ENCODE measurements at places on chromosomes 3 and 15.

- no peak for DNase-seq
- peaks cover 20% of the 10 kb centered on the region for H3K4me1 ChIP-seq
- H3K36me3 ChIP-seq, result no peaks in the 10 kb centered on the region
- H3K27me3 ChIP-seq, result no peaks in the 10 kb centered on the region
- H3K27ac ChIP-seq, result peak overlapping the region; percentile 25
Measured at GRCh38 chr15:63221346-63221745, 31.9 kb downstream of the RAB8B start.

GRCh38 chr3:142614059-142614626, 17.9 kb downstream of the PLS1 start:
- H3K4me1 ChIP-seq, result no peaks in the 10 kb centered on the region
- no peak overlapping the region for H3K27ac ChIP-seq
- DNase-seq, result no peak
- no peaks in the 10 kb centered on the region for H3K36me3 ChIP-seq
- H3K4me3 ChIP-seq, result no peak overlapping the region

DNA sequence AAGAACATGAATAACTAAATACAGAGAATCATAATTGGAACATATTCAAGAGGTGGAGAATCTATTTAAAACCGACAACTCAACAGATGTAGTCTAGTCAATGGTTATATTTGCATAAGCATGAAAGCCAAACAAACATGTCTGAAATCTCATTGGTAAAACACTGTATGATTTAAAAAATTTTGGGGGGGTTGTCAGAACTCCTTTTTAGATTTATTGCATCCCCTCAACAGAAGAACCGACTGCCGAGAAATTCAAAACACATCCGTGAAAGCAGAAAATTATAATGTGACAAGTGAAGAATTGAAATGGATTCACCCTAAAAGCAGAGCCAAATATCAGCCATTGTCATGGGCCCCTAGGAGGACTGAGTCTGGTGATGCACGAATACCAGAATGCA, 633.4 kb upstream of the KCNMB2 start:
- peaks cover 37% of the 10 kb centered on the region for H3K4me1 ChIP-seq
- H3K27ac ChIP-seq, result no peak overlapping the region
- H3K36me3 ChIP-seq, result no peaks in the 10 kb centered on the region
- H3K27me3 ChIP-seq, result no peaks in the 10 kb centered on the region
- H3K4me3 ChIP-seq, result no peak overlapping the region
- DNase-seq, result no peak

- peaks cover 5% of the 10 kb centered on the region for H3K27me3 ChIP-seq
- H3K27ac ChIP-seq, result no peak overlapping the region
- H3K36me3 ChIP-seq, result no peaks in the 10 kb centered on the region
- no peaks in the 10 kb centered on the region for H3K4me1 ChIP-seq
- DNase-seq, result no peak
Measured at GRCh38 chr3:13863965-13864595, 15.8 kb downstream of the WNT7A start.

- H3K27ac ChIP-seq, result no peak overlapping the region
- H3K4me1 ChIP-seq, result peaks cover 8% of the 10 kb centered on the region
- H3K4me3 ChIP-seq, result no peak overlapping the region
- no peaks in the 10 kb centered on the region for H3K36me3 ChIP-seq
- no peaks in the 10 kb centered on the region for H3K27me3 ChIP-seq
- no peak for DNase-seq
Measured at GRCh38 chr3:49634736-49635135, 39.4 kb upstream of the APEH start.

DNA sequence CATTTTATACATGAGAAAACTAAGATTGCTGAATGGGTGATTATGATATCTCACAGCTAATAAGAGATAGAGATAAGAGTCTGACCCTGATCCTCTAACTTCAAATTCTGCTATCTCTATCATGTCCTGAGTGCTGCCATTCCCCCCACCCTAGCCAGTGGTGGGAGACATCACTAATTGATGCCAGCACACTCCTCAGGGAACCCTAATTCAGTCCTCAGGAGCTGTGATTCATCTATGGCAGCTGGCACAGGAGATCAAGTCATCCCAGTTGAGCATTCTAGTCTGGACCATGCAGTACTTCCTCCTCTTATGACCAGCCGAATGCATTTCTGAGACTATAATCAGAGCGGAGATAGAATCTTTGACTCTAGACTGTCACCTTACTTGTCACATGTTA, 71.9 kb downstream of the SYNM start:
- no peak overlapping the region for H3K4me3 ChIP-seq
- DNase-seq, result no peak
- H3K27ac ChIP-seq, result no peak overlapping the region
- H3K27me3 ChIP-seq, result no peaks in the 10 kb centered on the region

GRCh38 chr3:160678292-160678842, 1.4 kb downstream of the ARL14 start:
- no peak for DNase-seq
- H3K27ac ChIP-seq, result no peak overlapping the region
- no peaks in the 10 kb centered on the region for H3K4me1 ChIP-seq
- no peaks in the 10 kb centered on the region for H3K36me3 ChIP-seq

DNA sequence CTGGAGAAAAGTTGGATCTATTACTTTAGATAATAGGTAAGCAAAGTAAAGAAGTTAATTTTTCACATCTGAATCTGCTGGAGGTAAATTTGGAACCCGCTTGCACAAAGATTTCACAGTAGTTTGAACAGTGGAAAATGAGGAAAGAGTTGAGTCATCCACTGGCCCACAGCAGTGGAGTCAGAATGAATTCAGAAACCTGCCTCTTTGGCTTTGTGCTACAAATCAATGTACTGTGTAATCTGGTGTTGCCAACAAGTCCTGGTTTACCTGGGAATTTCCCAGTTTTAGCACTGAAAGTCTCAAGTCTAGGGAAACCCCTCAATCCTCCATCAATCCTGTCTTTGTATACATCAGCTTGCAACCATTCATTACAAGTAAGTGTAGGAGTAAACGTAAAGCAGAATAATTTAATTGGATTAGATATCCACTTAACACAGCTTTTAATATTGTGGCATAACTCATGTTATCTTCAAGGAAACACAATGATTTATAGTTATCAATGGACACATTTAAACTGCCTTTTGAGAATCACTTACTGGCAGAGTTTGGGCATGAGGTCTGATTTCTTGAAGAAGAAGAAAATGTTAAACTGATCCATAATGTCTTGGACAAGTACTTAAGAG, 100.6 kb downstream of the DCLK3 start:
- H3K27me3 ChIP-seq, result no peaks in the 10 kb centered on the region
- H3K36me3 ChIP-seq, result no peaks in the 10 kb centered on the region
- DNase-seq, result no peak
- H3K4me3 ChIP-seq, result no peak overlapping the region

DNA sequence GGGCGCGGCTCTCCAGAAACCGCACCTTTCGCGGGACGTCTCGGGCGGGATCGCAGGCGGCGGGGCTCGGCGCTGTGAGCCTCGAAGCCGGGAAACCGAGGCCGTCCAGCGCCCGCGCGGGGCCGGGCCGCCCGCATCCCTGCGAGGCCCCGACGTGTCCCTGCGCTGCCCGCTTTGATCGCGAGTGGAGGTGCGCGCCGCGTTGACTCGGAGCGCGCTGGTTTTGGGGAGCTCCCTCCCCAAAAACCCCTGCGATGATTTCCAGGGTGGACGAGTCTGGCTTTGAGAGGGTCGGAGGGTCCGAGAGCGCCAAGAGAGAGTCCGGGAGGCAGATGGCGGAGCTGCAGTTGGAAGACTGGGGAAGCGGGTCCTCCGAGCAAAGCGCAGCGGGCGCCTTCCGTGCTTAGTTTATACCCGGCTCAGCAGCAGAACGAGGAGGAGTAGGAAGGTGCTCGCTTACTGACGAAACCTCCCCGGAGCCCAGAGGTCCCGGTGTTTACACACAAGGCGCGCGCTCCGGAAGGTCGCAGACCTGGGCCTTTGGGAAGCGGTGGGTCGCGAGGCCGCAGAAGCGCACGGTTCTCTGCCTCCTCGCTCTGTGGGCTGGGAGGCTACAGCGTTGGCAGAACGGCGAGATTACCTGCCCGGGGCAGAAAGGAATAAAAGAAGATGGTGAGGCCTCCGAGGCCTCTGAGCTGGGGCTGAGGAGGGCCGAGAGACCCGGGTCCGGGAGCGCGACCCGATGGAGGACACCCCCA, 687 bp downstream of the ALDH1A3 start:
- H3K27me3 ChIP-seq, result no peaks in the 10 kb centered on the region
- H3K4me3 ChIP-seq, result peak overlapping the region; percentile 66
- H3K4me1 ChIP-seq, result peaks cover 13% of the 10 kb centered on the region
- DNase-seq, result no peak

DNA sequence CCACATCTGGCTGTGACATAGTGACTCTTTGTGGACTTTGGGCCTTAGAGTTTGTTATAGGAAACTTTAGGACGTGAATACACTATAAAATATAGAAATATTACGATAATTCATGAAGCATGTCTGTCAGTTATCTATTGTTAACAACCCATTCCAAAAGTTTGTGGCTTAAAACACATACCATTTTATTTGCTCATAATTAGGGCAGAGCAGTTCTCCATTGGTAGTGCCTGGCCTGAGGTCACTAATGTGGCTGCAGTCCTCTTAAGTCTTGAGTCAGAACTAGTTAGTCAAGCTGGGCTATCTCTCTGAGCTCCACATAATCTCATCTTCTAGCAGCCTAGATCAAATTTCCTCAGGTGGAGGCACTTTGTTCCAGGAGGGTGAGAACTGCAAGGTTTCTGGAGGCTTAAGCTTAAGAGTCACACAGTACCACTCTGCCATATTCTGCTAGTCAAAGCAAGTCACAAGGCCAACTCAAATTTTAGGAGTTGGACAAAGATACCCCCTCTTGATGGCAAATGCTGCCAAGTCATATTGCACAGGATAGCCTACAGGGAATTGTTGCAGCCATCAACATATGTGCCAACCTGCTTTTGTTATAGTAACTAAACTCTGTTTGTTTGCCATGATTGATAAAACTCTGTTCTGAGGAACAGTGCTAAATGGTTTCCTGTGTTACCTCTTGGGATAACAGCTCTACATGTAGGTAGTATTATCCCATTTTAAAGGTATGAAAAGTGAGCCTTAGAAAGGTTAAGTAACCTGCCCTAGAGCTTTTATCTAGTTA, 8.7 kb downstream of the ATXN7 start:
- peaks cover 36% of the 10 kb centered on the region for H3K4me1 ChIP-seq
- H3K4me3 ChIP-seq, result no peak overlapping the region
- no peak for DNase-seq
- no peak overlapping the region for H3K27ac ChIP-seq
- no peaks in the 10 kb centered on the region for H3K36me3 ChIP-seq

DNA sequence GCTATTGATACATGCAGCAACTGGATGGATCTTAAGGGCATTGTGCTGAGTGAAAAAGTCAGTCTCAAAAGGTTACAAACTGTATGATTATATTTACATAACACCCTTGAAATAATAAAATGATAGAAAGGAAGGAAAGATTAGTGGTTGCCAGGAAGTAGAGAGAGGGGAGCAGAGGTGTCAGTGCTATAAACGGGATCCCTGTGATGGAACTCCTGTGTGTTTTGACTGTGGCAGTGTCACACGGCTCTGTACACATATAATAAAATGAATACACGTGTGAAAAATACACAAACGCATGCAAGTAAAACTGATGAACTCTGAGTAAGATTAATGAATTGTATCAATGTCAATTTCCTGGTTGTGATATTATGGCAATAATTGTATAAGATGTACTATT, 60.3 kb downstream of the TCAIM start:
- DNase-seq, result no peak
- H3K4me1 ChIP-seq, result no peaks in the 10 kb centered on the region
- H3K4me3 ChIP-seq, result no peak overlapping the region
- peaks cover 8% of the 10 kb centered on the region for H3K36me3 ChIP-seq
- H3K27ac ChIP-seq, result no peak overlapping the region
- no peaks in the 10 kb centered on the region for H3K27me3 ChIP-seq

DNA sequence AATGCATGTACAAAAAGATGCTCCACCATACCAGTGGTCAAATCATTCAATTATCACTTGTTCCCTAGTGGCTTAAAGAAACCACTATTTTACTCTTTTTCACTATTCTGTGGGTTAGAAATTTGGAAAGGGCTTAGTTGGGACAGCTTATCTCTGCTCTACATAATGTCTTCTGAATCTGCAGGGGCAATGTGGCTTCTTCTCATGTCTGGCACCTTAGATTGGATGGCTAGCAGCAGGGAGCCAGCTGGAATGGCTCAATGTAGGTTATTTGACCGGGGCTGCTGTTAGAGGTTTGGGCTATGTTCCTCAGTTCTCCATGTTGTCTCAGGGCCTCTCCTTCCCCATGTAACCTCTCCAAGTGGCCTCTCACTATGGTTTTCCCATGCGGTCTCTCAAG, 57.5 kb upstream of the EPHB1 start:
- no peaks in the 10 kb centered on the region for H3K4me1 ChIP-seq
- H3K36me3 ChIP-seq, result no peaks in the 10 kb centered on the region
- no peaks in the 10 kb centered on the region for H3K27me3 ChIP-seq
- no peak overlapping the region for H3K27ac ChIP-seq
- H3K4me3 ChIP-seq, result no peak overlapping the region

- H3K36me3 ChIP-seq, result no peaks in the 10 kb centered on the region
- H3K27ac ChIP-seq, result no peak overlapping the region
Measured at GRCh38 chr3:139509631-139510030, 29.9 kb downstream of the RBP1 start.

DNA sequence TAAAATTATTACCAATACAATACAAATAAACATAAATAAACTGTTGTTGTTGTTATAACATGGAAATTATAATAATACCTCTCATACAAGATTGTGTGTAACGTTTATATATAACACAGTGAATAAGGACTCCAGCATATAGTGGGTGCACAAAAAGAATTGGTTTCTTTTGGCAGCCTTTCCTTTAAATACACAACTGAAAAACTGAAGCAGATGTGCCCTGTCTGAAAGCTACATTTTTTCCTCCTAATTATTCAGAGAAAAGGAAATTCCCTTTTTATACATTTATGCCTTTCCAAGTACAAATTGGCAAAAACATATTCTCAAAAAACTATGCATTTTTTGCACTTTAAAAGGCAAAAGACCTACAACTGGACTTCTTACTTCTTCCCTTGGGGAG, 928.9 kb upstream of the NR2F2 start:
- no peaks in the 10 kb centered on the region for H3K36me3 ChIP-seq
- peaks cover 10% of the 10 kb centered on the region for H3K4me1 ChIP-seq
- no peaks in the 10 kb centered on the region for H3K27me3 ChIP-seq
- no peak for DNase-seq
- no peak overlapping the region for H3K4me3 ChIP-seq
- no peak overlapping the region for H3K27ac ChIP-seq

DNA sequence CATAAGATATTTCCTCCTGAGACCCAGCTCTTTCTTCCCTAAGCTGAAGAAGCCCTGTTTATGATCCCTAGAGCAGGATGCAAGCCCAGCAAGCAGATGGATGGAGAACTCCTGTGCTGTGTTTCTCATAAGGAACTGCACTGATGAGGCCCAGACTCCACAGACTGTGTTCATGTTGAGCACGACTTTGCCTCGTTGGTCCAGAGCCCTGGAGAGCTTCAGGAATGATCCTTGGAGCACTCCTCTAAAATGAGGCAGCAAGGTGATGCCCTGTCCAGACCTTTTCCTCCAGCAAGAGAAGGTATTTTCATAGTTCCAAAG, 83.8 kb downstream of the MYLK start:
- peak overlapping the region; percentile 74 for H3K27ac ChIP-seq
- H3K4me3 ChIP-seq, result peak overlapping the region; percentile 48
- DNase-seq, result no peak
- peaks cover 30% of the 10 kb centered on the region for H3K4me1 ChIP-seq

- no peak for DNase-seq
- peaks cover 18% of the 10 kb centered on the region for H3K4me1 ChIP-seq
- H3K4me3 ChIP-seq, result no peak overlapping the region
- H3K36me3 ChIP-seq, result no peaks in the 10 kb centered on the region
- H3K27me3 ChIP-seq, result no peaks in the 10 kb centered on the region
Measured at GRCh38 chr3:109548192-109548938, 211.0 kb upstream of the DPPA4 start.

Measured in thoracic aorta (tissue), 2 donors.